ENCODE measurements at places on chromosomes 4 and X.

DNA sequence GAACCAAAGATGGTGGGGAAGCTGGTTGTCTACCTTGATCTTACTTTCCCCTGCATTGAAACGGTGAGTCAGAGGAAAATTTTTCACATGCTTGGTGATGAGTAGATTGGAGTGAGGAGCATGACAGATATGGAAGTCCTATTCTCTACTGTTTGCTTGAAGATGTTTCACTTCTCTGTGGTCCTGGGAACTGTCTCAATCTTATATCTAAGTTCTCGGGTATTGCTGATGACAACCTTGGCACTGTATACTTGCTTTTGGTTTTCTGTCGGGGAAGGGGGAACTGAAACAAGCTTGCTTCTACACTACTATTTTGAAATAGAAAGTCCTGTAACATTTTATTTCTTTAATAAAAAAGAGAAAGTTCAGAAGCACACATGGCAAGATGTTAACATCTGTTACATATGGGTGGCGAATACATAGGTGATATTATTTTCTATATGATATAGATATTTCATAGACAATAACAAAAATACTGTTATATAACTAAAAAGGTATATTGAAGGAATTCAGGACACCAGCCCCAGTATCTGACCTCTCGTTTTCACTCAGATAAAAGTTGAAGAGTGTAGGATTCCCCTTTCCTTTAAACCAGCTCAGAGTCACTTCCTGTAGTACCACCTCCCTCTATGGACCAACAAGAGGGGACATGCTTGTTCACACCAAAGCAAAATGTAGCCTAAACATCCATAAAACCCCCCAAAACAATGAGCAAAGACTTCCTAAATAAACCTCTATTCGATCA, 88.8 kb downstream of the FMR1NB start:
- no peak overlapping the region for H3K4me3 ChIP-seq
- no peaks in the 10 kb centered on the region for H3K4me1 ChIP-seq
- no peaks in the 10 kb centered on the region for H3K27me3 ChIP-seq
- H3K36me3 ChIP-seq, result no peaks in the 10 kb centered on the region
- no peak for DNase-seq
- H3K27ac ChIP-seq, result no peak overlapping the region

- H3K27ac ChIP-seq, result no peak overlapping the region
- no peaks in the 10 kb centered on the region for H3K36me3 ChIP-seq
- DNase-seq, result peak; percentile 31
- H3K27me3 ChIP-seq, result no peaks in the 10 kb centered on the region
- H3K4me1 ChIP-seq, result no peaks in the 10 kb centered on the region
Observed at GRCh38 chr4:172202480-172203076, 389.4 kb downstream of the GALNTL6 start.

DNA sequence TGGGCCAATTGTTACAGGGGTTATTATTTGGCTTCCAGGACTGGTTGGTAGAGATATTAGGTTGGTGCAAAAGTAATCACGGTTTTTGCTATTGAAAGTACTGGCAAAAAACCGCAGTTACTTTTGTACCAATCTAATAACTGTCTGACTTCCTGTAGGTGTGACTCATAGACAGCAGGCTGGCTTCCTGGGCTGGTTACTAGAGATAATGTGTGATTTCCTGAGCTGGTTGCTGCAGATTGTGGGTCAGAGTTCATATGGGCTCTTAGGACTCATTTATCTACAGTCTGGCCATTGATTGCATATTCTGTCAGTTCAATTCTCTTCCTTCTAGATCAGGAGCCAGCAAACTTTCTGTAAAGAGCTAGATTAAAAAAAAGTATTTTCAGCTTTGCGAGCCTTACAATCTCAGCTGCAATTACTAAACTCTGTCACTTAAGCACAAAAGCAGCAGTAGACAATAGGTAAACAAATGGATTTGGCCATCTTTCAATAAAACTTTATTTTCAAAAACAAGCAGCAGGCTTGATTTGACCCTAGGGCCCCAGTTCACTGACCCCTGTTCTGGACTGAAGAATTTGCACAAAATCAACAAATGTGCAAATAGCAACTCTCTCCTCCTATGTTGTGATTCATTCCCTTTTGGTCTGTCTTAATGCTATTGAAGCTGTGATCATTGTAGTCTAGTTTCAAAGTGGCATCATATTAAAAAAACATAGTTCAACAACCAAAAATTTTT, 50.8 kb upstream of the BOD1L1 start:
- H3K4me1 ChIP-seq, result no peaks in the 10 kb centered on the region
- no peak overlapping the region for H3K4me3 ChIP-seq
- H3K27ac ChIP-seq, result no peak overlapping the region
- H3K27me3 ChIP-seq, result no peaks in the 10 kb centered on the region

DNA sequence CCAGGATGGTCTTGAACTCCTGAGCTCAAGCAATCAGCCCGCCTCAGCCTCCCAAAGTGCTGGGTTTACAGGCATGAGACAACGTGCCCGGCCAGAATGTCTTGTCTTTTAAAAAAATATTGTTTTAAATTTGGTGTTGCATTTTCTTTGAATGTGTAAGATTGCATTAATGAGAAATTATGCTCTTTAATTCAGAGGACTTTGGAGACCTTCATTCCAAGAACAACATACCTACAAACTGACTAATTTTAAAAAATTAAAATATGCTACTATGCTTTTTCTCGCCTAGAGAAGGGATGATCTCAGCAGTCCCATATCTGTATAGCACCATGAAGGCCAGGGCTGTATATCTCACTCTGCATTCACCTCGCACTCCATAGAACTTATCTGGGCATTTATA, 204.3 kb upstream of the SLC7A11 start:
- no peak overlapping the region for H3K4me3 ChIP-seq
- no peaks in the 10 kb centered on the region for H3K4me1 ChIP-seq
- H3K36me3 ChIP-seq, result no peaks in the 10 kb centered on the region
- no peak for DNase-seq

GRCh38 chr4:5816851-5817375, 76.0 kb downstream of the CRMP1 start:
- H3K4me1 ChIP-seq, result no peaks in the 10 kb centered on the region
- H3K4me3 ChIP-seq, result no peak overlapping the region
- H3K36me3 ChIP-seq, result peaks cover 19% of the 10 kb centered on the region

- H3K27ac ChIP-seq, result no peak overlapping the region
- H3K4me3 ChIP-seq, result no peak overlapping the region
- H3K36me3 ChIP-seq, result peaks cover 6% of the 10 kb centered on the region
- DNase-seq, result no peak
- H3K4me1 ChIP-seq, result no peaks in the 10 kb centered on the region
Observed at GRCh38 chrX:153779891-153780677, 757 bp upstream of the SRPK3 start.

DNA sequence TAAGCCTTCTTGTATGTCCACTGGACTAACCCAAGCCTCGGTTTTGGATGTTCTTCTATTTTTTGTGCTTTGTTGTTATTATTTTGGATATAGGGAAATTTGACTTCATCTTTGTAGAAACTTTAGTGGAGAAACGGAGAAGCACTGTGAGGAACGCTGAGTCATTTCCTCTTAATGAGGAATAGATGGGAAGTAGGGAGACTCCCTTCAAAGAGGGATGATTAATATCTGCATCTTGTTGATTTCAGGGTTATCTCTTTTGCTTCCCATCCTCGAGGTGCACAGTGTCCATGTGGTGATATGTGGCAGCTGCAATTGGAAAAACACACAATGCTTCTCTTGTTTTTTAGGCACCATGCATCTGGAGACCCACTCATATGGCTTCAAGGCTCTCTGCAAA, 1147.9 kb downstream of the NLGN4X start:
- H3K27ac ChIP-seq, result no peak overlapping the region
- no peaks in the 10 kb centered on the region for H3K27me3 ChIP-seq
- no peak for DNase-seq
- H3K36me3 ChIP-seq, result no peaks in the 10 kb centered on the region

GRCh38 chr4:76175336-76175735, 27.1 kb upstream of the NUP54 start:
- H3K27me3 ChIP-seq, result no peaks in the 10 kb centered on the region
- DNase-seq, result no peak
- peaks cover 16% of the 10 kb centered on the region for H3K36me3 ChIP-seq
- H3K27ac ChIP-seq, result no peak overlapping the region
- H3K4me1 ChIP-seq, result no peaks in the 10 kb centered on the region
- no peak overlapping the region for H3K4me3 ChIP-seq

GRCh38 chrX:19882066-19882775, 5.2 kb downstream of the SH3KBP1 start:
- peaks cover 22% of the 10 kb centered on the region for H3K27me3 ChIP-seq
- H3K36me3 ChIP-seq, result no peaks in the 10 kb centered on the region
- H3K4me3 ChIP-seq, result no peak overlapping the region
- H3K4me1 ChIP-seq, result peaks cover 8% of the 10 kb centered on the region
- H3K27ac ChIP-seq, result no peak overlapping the region
- DNase-seq, result no peak

DNA sequence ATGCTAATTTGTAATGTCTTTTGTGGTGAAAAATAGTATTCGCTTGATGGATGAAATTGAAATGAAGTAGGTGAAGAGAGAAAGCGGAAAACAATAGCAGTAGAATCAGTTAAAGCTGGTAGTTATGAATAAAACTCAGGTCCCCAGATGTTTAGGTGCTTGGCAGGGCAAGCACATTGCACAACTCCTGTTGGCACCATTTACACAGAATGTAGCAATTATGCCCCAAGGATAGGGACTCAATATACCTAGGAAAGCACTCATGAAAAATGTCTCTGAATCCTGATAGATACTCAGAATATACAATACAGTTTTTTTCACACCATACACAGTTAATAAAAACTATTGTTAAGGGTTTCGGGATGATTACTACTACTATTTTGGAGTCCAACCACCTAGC, 26.5 kb upstream of the GRIA3 start:
- no peak overlapping the region for H3K27ac ChIP-seq
- DNase-seq, result no peak
- H3K4me1 ChIP-seq, result no peaks in the 10 kb centered on the region
- no peak overlapping the region for H3K4me3 ChIP-seq

- peaks cover 4% of the 10 kb centered on the region for H3K4me1 ChIP-seq
- H3K27ac ChIP-seq, result no peak overlapping the region
Observed at GRCh38 chr4:13917015-13917414, 289.5 kb upstream of the BOD1L1 start.

DNA sequence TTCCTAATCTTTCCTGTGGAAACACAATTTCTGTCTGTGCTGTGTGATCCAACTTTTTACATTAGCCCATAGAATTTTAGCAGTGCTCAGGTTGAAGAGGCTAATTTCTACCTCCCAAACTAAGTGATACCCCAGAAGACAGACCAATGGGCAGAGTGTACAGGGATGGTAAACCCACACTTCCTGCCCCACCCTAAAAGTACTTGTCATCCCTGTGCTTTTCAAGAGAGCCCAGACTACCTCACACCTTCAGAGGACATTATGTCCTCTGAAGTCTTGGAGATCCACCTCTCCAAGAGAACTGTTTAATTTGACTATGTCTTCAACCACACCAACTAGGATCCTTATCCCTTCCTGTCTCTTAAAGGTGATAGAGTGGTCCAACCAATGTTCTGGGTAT, 82.0 kb upstream of the ACSL1 start:
- H3K27ac ChIP-seq, result no peak overlapping the region
- DNase-seq, result no peak
- no peaks in the 10 kb centered on the region for H3K27me3 ChIP-seq
- H3K4me1 ChIP-seq, result no peaks in the 10 kb centered on the region
- H3K36me3 ChIP-seq, result no peaks in the 10 kb centered on the region

DNA sequence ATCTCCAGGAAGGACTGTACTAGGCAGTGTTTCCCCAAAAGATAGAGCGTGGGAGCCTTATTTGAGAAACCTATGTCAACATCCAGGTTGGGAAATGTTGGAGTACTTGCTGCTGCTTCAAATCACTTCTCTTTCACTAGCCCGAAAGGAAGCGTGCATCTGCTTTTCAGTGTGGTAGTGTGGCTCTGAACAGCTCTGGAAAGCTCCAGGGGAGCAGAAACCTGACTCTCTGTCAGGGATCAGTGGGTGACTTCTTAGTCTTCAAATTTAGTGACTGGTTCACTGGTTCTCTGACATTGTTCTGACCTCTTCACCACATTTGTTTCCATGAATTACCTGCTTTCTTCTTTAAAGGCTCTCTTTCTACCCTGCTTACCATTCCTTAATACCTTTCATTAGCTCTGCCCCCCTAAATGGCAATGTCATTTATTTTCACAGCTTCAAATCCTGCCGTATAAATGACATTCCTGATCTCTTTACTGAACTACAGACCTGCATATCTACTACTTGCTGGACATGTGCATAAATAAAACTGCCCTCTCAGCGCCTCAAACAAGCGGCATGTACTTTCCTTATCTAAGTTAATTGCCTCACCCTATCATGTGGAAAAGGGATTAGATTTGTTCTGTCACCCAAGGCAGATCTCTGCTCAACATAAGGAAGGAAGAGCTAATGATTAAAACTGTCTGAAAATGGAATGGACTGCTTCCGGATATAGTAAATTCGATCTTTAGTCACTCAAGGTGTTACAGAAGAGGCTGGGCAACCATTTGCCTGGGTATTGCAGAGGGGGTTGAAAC, 37.0 kb downstream of the DLG3 start:
- no peaks in the 10 kb centered on the region for H3K27me3 ChIP-seq
- H3K4me3 ChIP-seq, result no peak overlapping the region
- DNase-seq, result no peak
- H3K4me1 ChIP-seq, result peaks cover 6% of the 10 kb centered on the region
- no peak overlapping the region for H3K27ac ChIP-seq

Data from lung (tissue), 17 donors.